ENCODE measurements at places on chromosomes 13 and 19.
A peak's percentile ranks its signal among the peaks of the same experiment; 100 is the strongest.

- no peak for DNase-seq
Observed at GRCh38 chr19:55699221-55699620, 24.2 kb downstream of the EPN1 start.

- peak; percentile 100 for DNase-seq
Observed at GRCh38 chr19:52189735-52190486, at the start of gene PPP2R1A. Gene PPP2R1A (plus strand): TSS chr19:52190052. CDS start chr19:52190097, 45 bp downstream.

DNA sequence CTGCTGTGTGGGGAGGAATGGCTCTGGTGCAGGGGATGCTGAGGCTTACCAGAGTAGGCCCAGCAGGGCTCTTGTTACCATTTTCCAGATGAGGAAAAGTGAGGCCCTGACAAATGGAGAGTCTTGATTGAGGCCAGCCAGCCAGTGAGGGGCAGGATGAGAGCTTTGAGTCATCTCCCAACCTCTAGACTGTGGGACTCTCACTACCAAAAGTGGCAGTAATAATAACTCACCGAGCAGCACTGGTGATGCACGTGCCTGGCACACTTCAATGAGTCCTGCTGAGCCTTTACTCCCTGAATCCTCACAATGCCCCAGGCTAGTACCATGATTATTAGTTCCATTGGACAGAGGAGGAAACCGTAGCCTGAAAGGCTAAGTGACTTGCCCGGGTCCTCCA, 7.8 kb downstream of the CIC start:
- DNase-seq = no peak

DNA sequence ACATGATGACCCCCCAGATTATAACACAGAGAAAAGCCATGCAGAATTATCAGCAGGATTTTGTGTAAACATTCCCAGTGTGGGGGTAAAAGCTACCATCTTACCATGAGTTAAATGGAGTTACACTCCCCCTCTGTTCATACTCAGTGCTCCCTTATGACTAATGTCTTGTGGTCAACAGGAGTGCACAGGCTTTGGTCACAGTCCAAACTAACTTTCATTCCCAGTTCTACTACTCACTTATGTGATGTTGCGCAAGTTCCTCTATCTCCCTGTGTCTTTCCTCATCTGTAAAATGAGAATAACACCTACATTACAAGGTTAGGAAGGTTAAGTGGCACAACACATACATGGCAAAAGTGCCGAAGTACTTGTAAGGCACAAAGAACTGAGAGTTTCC, 277.9 kb downstream of the RBM26 start:
- DNase-seq = no peak

GRCh38 chr19:39824143-39825092, 9.5 kb downstream of the DYRK1B start:
- DNase-seq = peak; percentile 97

GRCh38 chr19:12793290-12794195, 2.3 kb downstream of the JUNB start:
- peak; percentile 97 for DNase-seq

- no peak for DNase-seq
Observed at GRCh38 chr19:39937094-39937720, 2.8 kb upstream of the FCGBP start.
